ENCODE measurements at places on chromosomes 5 and 9.

- no peak for DNase-seq
Measured at GRCh38 chr9:98890256-98890655, 53.5 kb upstream of the COL15A1 start.

DNA sequence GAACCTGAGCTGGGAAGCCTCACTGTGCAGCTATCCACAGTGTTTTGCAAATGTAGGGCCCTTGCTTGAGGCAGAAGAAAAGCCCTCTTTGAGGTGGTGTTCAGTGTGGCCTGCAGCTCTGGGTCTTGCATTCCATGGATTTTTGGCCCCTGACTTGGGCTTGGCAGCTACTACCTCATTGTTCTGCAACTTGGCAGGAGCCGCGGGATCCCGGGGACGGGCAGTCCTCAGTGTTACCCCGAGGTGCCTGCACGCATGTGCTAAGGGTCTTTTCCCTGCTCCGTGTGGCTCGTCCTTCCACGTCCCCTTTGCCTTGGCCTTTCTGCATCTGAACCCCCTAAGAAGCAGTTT lies 39.8 kb downstream of the NEK6 start:
- DNase-seq = no peak

DNA sequence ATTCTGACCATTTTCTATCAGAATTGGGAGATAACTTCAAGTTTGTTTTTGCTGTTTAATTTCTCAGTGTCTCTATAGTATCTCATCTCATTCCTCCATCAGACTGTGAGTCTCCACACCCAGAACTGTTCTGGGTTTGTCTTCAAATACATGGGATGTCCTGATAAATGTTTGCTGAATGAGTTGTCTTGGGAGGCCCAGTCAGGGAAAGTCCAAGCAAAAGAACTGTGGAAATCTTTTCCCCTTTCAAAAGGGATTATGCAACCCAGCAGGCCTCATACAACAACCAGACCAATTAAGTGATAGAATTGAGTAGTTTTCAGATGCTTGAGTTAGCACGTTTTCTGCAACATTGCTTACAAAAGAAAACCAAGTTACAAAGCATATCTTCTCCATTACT lies 324.4 kb downstream of the BRINP1 start:
- DNase-seq = no peak

- no peak for DNase-seq
Measured at GRCh38 chr5:134083517-134083916, 31.0 kb upstream of the TCF7 start.

- DNase-seq = no peak
Measured at GRCh38 chr5:113495422-113495841, 7.2 kb upstream of the MCC start.

DNA sequence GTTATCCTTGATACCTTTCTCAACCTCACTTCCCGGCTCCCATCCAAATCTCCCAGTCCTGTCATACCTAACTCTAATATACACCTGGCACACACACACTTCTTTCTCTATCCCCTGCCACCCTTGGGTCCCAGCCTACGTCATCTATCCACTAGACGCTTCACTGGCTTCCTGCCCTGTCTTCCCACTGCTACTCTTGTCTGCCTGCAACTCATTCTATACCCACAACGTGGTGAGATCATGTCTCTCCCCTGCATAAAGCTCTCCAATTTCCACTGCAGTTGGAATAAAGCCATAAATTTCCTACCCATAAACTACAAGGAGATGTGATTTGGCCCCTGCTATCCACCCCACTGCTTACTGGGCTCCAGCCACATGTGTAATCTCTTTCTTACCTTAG lies 93.5 kb downstream of the JMY start:
- no peak for DNase-seq

DNA sequence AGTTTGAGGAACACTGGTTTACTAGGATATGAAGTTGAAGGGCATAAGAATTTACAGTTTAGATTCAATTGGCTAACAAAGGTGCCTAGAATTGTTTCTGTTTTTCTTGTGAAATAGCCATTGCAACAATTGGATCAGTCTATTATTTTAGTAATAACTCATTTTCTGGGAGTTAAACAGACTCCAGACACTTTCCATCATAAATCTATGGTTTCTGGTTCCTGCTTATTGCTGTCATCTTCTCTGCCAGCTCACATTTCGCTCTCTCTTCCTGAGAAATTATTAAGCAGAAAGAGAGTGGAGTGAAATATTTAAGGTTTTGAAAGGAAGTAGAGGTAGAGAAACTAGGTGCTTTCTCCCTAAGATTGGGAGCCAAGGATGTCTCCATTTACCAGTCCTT lies 165.1 kb upstream of the PRR16 start:
- no peak for DNase-seq

DNA sequence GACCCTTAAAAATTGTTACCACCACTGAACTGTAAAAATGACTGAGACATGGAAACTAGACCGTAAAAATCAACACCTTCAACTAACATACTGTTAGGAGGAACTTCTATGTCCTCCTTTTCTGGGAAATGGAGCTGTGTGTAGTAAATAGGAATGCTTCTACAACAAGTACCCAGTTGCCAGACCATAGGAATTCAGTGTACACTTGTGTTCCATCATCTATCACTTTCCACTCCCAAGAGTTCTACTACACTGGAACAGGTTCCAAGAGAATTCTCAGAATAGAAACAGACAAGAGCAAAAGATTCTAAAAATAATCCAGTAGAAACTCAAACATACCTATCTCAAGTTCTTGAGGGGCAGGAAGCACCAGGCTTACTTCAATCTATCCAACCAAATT lies 23.6 kb downstream of the UBAP2 start:
- DNase-seq = no peak

- no peak for DNase-seq
Measured at GRCh38 chr5:66820630-66821207, 224.5 kb downstream of the MAST4 start.

GRCh38 chr9:32434892-32435291 lies 50.4 kb downstream of the ACO1 start:
- no peak for DNase-seq

- no peak for DNase-seq
Measured at GRCh38 chr5:94250985-94251384, 367.4 kb downstream of the KIAA0825 start.

- no peak for DNase-seq
Measured at GRCh38 chr9:68640421-68641089, 64.5 kb upstream of the PIP5K1B start.

DNA sequence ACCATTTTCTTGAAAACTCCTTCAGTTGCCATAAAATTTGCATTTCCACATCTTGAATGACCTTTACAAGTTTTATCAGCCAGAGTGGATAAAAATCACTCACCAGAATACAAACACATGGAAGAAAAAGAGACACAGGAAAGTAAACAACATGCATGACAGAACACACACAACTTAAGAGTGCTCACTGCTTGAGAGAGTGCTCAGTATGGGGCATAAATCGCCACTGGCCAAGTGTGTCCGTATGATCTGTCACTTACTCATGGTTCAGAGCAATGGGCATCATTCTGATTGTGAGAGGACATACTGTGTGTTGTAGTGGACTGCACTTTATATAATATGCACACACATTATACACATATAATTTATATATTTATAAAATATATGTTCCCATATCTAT lies 155.6 kb upstream of the NTRK2 start:
- no peak for DNase-seq

DNA sequence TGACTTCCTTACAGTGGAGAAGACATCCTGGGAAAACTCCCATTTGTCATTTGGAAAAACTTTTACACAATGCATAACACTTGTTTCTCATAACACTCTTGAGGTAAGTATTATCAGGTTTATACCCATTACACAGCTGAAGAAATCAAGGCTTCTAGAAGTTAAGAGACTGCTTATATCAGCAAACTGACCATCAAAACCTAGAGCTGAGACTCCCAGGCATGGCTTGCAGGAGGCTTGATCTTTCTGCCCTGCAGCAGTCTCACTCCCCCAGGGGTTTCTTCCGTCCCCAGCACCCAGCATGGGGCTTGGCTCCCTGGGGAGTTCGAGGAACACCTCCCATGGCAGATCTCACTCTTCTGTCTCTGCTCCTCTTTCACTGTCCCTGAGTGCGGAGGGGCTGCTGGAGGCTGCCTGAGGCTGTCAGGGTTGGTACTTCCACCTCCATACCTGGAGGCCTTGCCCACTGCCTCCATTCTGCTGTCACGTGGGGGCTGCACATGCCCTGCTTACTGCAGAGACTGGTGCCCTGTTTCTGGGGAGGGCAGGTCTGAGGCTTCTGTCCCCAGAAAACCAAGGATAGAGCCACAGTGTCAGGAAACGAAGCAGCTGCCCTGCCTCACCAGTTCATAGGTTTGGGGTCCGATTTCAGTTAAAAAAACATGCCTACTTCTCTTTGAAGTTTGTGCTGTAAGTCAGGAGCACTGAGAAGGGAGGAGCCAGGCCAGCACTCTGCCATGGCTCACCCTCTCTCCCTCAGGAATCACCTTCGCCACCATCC lies 202.5 kb downstream of the PAX5 start:
- no peak for DNase-seq

- DNase-seq = no peak
Measured at GRCh38 chr5:135446206-135446605, 942 bp downstream of the DCANP1 start.

DNA sequence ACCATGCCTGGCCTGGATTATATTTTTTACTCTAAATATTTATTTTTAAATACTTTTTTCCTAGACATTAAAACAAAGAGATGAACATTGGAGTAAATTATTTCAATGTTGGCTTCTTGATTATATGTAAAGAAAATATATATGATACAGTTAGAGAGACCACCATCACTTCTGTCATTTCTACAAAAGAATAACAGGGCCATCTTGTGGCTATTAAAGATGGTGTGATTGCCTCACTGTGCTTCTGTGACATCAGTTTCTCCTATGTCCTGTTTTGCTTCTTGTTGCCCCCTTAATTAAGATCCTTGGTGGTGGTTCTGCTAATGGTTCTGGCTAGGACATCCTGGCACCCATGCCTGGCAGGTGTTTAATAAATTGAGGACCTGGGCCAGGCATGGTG lies 32.9 kb downstream of the NDFIP1 start:
- DNase-seq = no peak

- DNase-seq = no peak
Measured at GRCh38 chr9:114155995-114156656, 789 bp downstream of the COL27A1 start.

- no peak for DNase-seq
Measured at GRCh38 chr5:30764704-30765103, 428.8 kb upstream of the CDH6 start.

DNA sequence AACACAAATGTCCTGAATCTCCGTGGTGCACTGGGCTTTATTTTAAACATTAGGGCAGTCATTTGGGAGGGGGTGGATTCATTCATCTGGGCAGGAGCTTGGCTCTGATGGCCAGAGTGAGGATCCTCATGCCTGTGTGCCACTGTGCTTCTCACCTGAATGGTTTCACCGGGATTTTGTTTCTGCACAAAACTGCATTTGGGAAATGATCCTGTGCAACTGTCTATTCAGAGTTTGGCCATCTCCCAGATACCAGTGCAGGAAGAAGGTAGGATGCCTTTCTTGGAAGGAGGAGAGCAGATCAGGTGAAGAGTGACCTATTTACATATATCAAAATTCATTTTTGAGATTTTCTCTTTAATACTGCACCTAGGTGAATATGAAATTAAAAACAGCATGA lies 514.4 kb upstream of the SEMA6A start:
- no peak for DNase-seq

GRCh38 chr5:66958201-66958979 lies 238.2 kb downstream of the CD180 start:
- DNase-seq = no peak

- no peak for DNase-seq
Measured at GRCh38 chr5:155303120-155303519, 289.6 kb downstream of the KIF4B start.

- DNase-seq = no peak
Measured at GRCh38 chr5:173556142-173557028, 60.1 kb downstream of the BOD1 start.

Measured in activated naive CD4-positive, alpha-beta T cell (primary cell).